ENCODE measurements at places on chromosomes 4 and X.
A peak's percentile ranks its signal among the peaks of the same experiment; 100 is the strongest.

DNA sequence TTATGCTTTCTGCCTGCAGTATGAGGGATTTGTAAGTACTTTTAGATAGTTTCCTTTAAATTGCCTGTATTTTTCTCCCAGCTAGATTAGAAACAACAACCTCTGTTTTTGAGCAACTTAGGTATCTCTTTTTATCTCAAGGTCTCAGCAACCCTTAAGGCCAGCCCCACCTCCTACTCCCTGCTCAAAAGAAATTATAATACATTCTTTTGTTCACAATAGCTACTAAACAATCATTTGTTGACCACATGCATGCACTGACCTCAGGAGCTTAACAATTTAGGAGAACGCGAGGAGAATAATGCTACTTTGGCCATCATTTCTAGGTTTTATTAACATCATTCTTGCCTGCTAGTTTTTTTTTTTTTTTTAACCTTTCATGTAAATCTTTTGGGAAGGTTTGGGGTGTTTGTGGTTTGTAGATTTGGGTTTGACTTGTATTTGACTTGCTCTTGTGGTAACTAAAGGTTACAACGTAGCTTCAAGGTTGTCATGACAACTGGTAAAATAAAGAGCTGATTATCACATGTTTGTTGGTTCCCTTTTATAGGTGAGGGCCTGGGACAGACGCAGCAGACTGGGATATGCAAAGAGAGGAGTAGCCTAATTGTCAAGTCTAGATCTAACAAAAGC lies 145.4 kb upstream of the PLAC1 start:
- DNase-seq = peak; percentile 37

DNA sequence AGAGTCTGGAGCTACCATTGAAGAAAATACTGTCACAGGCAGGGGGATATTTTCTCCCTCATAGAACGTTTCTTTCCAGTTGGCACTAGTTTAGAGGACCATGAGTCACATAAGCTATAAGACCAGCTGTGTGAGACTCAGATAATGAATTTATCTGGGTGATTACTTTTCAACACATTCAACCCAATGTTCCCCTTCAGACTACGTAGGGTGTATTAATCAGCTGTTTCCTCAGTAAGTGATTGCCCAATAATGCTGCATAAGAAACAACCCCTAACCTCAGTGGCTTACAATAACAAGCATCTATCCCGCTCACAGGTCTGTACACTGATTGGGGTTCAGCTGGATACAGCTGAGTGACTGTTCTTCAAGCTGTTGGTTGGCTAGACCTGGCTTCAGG lies 38.1 kb downstream of the CBLL2 start:
- no peak for DNase-seq

DNA sequence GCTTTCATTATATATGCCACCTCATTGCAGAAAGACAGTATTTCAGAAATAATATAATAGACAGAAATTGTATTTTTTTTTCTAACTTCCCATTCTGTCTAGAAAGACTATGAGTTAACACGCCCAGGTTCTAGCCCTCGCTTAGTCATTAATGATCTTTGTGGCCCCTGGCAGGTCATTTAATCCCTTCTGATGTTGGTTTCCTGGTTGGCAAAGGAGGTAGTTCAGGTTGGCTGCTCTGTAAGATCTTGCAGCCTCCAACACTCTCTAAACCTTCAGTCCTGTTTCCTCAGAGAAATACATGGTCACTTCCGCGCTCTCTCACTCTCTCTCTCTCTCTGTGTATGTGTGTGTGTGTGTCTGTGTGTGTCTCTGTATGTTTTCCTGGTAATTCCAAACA lies 156.3 kb upstream of the NOCT start:
- no peak for DNase-seq

- no peak for DNase-seq
Observed at GRCh38 chrX:154032653-154033052, 13.0 kb upstream of the IRAK1 start.

GRCh38 chr4:178598672-178599071 lies 1156.4 kb upstream of the AGA start:
- DNase-seq = no peak

- DNase-seq = no peak
Observed at GRCh38 chrX:44253575-44253942, 89.9 kb downstream of the EFHC2 start.

DNA sequence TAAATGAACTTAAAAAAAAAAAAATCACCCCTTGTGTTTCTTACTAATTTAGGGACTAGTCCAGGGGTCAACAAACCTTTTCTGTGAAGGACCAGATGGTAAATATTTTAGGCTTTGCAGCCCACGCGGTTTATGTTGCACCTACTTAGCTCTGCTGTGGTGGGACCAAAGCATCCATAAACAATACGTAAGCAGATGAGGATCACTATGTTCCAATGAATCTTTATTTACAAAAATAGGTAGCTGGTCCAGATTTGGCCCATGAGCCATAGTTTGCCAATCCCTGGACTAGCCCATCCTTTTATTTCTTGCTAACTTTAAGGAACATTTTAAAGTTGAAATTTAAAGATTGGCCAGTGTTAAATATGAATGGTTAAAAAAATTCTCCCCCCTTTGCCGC lies 95.3 kb downstream of the AFF1 start:
- no peak for DNase-seq

DNA sequence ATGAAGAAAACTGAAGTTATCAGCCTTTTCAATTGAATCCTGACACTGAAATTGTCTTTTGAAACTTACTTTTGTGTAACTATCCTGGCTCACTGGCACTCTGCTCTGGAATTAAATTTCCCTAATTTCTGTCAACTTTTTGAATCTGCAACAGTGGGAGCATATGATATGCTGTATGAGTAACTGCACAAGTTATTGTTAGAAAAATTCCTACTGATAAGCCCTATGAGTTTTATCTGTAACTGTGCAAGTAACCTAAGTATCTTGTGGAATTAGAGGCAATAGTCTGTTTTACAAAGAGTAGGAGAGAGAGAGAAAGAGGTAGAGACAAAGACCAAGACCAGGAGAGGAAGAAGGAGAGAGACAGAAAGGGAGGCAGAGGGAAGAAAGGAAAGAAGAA lies 9.2 kb upstream of the HPGD start:
- no peak for DNase-seq

DNA sequence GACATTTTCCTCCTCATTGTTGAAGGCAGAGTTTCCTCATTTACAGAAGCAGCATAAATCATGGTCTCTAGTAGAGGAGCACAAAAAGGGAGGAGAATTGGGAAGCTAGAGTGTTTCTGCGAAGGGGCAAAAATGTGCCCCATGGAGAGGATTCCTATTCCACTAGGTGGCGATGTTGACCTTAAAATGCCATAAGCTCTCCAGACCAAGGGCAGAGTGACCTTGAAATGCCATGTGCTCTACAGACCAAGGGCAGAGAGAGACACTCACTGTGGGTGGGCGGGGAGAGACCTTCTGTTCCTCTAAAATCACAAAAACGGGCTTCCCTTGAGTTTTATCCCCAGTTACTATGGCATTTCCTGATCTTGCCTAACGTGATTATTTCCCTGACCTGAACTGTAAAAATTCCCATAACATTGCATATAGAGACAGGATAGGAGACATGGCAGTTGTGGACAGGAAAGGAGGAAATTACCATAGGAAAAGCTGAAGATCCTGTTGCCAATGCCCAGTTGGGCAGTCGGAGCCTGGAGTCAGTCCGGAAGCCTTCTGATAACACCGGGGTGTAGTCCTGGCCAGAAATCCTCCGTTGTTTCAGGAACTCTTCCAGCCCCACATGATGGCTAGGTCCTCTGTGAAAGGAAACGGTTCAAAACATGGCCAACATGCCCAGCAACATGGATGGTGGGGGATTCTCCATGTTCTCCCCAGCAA lies 567.7 kb downstream of the MAGEB5 start:
- peak; percentile 67 for DNase-seq

- no peak for DNase-seq
Observed at GRCh38 chr4:47484168-47484567, 907 bp upstream of the ATP10D start.

GRCh38 chr4:67480810-67481209 lies 64.5 kb downstream of the CENPC start:
- DNase-seq = no peak

GRCh38 chr4:40305328-40306170 lies 29.6 kb upstream of the CHRNA9 start:
- DNase-seq = peak; percentile 93

DNA sequence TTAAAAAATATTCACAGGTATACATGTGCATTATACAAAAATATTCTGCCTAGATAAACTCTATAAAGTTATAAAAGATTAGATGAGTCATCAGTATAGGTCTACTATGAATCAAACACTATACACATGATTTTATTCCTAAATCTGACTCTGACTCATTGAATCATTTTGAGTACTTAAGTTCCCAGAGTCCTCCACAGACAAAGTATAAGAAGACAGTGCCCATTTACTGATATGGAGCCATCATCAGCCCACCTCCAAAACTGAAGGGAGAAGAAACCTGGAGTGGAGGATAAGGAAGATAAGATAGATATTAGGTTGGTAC lies 28.7 kb upstream of the ANTXR2 start:
- DNase-seq = peak; percentile 24

DNA sequence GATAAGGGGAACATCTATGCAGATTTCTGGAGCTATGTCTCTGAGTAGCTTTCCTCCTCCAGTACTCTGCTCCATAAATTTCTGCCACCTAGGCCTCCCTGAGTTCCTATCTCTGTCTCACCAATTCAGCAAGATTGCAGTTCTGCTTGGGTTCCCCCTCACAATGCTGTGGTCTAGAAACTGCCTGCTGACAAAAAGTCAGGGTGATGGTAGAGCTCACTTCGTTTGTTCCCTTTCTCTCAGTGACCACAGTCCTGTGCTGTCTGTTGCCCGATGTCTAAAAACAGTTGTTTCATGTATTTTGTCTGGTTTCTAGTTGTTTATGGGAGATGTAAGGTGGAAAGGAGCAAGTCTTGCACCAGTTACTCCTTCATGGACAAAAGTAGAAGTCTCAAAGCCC lies 41.1 kb downstream of the AMMECR1 start:
- DNase-seq = no peak

DNA sequence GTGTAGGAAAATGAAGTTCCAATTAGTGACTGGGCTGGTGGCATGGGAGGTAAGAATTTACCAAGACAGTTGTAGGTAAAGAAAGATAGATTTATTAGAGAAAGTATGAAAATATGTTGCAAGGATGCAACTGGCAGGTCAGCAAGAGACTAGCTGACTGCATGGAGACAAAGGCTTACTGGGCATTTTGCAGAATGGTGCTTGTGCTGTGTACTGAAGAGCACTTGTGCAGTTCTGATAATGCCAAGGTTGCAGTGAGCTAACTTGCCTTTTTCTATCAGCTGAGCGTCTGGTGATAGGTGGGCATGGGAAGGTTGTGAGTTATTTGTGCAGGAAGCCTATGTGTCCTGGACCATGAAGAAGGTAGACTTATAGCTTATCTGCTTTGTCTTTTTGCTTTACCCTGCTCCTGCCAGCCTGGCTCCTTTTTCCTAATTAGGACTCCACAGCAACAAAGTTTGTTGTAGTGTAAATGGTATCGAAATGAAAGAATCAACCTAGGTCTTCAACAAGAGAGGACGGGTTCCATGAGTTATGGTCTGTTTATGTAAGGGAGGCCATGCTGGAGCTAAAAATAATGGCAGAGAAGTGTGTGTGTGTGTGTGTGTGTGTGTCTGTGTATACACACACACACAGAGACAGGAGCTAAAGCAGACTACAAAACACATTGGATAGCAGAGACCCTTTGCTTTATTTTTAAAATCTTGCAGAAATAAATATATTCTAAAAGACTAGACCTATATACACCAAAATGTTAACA lies 15.0 kb downstream of the BST1 start:
- DNase-seq = no peak

DNA sequence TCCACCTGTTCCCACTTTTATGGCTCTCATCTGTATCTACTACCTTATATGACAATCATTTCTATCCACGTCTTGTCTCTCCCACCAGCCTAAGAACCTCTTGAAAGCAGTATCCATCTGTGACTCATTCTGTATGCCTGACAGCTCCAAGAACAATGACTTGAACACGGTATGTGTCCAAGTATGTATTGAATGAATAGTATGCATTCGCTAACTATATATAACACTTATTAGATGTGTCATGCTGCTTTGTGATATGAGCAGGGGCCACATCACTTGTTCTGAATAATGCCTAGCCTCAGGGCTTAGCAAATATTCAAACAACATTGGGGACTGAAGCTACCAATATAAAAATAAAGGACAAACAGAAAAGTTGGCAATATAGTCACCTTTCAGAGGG lies 4.9 kb downstream of the OPHN1 start:
- DNase-seq = no peak

Measured in activated CD4-positive, alpha-beta T cell treated with anti-CD3 and anti-CD28 coated beads, Interleukin-10, Interleukin-2, amounts not matched to agents 100 ng/mL and 50 ng/mL, durations not matched to agents 16 hours and 8 hours (primary cell).